ENCODE measurements at places on chromosomes 5 and 9.

DNA sequence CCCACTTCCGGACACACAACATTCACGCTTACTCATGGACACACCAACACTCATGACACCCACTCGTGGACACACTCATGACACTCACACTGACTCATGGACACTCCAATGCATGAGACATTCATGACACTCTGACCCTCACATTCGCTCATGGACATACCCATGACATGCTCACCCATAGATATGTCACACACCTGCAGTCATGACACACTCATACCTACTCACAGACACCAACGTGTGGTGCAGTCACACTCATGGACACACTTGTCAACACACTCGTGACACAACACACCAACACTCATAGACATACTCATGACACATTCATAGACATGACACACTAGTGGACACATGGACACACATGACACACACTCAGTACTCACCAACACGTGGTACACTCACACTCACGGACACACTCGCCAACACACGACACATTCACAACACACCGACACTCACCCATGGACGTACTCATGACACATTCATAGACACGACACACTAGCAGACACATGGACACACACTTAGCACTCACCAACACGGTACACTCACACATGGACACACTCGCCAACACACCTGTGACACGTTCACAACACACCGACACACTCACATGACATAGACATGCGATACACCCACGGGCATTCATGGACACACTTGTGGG, 73.4 kb downstream of the PHF2 start:
- no peak for DNase-seq

GRCh38 chr5:157066080-157066479, 7.2 kb upstream of the HAVCR1 start:
- no peak for DNase-seq

- DNase-seq = no peak
Observed at GRCh38 chr9:99352826-99353225, 130.7 kb downstream of the SEC61B start.

- DNase-seq = no peak
Observed at GRCh38 chr9:110008663-110009062, 199.3 kb downstream of the C9orf152 start.

DNA sequence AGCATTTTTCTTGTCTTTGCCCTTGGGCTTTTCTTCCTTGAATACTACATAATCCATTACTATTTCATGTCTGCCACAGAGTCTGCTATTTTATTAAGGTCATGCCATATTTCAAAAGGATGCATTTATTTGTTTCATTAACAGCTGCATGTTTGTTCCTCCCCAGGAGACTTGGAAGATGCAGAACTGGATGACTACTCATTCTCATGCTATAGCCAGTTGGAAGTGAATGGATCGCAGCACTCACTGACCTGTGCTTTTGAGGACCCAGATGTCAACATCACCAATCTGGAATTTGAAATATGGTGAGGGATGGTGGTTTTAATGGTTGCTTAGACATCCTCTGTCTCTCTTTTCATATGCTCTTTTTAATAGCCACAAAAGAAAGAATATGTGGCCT, 4.0 kb downstream of the IL7R start:
- DNase-seq = no peak

DNA sequence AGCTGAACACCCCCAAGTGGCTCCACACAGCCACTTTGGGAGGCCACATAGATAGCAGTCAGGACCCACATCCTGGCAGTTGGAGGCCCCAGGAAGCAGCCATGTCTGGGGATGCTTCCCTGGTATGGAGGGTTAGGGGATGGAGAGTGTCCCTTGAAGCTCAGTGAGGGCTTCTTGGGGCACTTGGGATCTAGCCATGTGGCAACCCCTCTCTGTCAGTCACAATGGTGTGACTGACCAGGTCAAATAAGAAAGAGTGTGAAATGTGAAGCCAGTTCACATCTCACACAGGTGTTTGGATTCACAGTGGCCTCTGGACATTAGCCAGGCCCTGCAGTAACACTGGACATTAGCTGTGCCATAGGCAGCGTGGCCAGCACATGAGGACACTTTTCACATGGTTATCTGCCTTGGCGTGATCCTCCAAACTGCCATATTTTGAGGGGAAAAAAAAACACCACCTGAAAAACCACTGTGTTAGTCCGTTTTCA, 53.9 kb upstream of the IL17B start:
- DNase-seq = no peak
